Activated CD8-positive, alpha-beta memory T cell treated with anti-CD3 and anti-CD28 coated beads for 1 hour (primary cell): ENCODE measurements at places on chromosomes 11 and 22.

GRCh38 chr11:78179459-78180071, 8.9 kb downstream of the KCTD21 start:
- no peak for DNase-seq

- no peak for DNase-seq
These were observed 79.4 kb downstream of the ATM start for GRCh38 chr11:108302121-108302785.

DNA sequence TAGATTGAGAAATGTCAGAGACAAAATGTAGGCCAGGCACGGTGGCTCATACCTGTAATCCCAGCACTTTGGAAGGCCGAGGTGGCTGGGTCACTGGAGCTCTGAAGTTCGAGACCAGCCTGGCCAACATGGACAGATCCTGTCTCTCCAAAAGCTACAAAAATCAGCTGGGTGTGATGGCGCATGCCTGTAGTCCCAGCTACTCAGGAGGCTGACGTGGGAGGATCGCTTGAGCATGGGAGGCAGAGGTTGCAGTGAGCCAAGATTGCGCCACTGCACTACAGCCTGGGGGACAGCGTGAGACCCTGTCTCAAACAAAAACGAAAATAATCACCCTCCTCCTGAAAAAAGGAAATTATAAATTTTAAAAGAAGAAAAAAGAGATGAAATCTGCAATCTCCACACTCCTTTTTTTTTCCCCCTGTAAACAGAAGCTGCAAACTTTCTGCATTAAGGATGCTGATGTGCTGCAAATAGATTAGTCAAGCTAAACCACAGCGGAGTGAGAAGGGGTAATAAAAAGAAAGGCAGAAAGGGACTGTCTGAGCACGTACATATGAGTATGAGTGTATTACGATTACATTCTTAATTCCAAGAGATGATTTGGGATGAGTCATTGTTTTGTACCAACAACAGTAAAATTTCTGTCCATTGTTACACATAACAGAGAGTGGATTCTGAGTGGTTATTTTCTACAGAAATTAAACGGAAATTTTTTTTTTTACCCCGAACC, 87.3 kb downstream of the SIK3 start:
- DNase-seq, result no peak

GRCh38 chr22:36771356-36772063, 4.4 kb downstream of the IFT27 start:
- DNase-seq, result no peak

DNA sequence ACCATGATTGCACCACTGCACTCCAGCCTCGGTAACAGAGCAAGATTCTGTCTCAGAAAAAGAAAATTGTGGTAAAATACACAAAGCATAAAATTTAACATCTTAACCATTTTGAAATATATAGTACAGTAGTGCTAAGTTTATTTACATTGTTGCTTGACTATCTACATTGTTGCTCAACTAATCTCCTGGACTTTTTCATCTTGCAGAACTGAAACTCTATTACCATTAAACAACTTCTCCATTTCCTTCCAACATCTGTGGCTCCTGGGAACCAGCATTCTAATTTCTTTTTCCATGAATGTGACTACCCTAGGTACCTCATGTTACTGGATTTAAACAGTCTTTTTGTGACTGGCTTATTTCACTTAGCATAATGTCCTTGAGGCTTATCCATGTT, 13.5 kb upstream of the VWA5A start:
- no peak for DNase-seq

GRCh38 chr22:50248196-50249081, 2.6 kb downstream of the HDAC10 start:
- DNase-seq, result no peak

- DNase-seq, result no peak
These were observed 393.5 kb upstream of the CADM1 start for GRCh38 chr11:115897707-115898106.

DNA sequence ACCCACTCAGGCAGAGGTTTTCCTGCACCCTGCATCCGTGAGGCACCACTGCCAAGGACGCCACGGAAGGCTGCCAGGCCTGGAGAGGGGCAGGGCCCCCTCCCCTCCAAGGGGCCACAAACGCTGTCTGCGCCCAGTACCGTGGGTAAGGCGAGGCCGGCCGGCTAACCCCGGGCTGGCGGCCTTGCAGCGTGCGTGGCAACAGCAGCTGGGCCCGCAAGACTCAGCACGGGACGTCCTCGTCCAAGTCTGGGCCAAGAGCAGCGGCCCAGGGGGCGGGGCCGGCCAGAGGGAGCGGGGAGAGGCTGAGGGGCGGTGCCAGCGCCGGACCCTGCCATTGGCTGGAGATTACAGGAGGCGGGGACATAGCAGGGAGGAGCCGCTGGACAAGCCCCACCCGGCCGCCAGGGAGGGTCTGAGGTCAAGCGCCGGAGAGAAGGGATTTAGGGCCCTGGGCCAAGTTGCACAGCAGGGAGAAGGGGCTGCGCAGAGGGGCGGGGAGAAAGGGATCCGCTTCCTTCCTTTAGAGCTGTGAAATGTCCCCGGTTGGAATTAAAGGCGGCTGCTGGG, 16.0 kb downstream of the SLC43A1 start:
- DNase-seq, result no peak

- no peak for DNase-seq
These were observed 82.7 kb downstream of the RASSF10 start for GRCh38 chr11:13091804-13092203.

DNA sequence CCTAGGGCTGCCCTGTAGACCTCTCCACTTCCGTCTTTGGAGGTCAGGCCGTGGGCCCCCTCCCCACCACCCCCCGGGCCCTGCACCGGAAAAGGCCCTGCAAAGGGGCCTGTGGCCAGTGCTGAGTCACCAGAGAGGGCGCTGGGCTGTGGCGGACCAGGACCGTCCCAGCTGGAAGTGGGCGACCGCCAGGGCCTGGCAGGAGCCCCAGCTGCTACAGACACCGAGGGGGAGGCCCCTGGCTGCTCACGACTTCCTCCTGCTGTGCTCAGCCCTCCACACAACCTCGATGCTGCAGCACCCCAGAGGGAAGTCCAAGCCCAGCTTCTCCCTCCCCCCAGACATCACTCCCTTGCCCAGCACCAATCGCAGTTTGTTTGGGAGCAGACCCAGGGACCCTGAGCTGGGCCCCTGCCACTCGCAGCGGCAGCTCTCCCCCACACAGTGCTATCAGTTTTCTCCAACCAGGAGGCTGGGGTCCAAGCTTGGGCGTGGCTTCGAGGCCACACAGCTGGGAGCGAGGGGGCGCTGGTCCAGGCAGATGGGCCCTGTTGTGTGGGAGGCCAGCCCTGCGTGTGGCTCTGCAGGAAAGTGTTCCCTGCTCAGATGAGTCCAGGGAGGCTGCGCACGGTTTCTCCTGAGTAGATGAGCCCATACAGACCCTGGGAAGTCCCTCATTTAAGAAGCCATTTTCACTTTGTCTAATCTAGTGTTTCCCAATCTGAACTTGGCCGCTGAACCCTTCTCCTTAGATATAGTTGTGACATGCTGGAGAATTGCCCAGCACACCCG, 5.6 kb upstream of the SH3BP1 start:
- DNase-seq, result no peak

- no peak for DNase-seq
These were observed 54.0 kb downstream of the C11orf58 start for GRCh38 chr11:16792426-16792825.

DNA sequence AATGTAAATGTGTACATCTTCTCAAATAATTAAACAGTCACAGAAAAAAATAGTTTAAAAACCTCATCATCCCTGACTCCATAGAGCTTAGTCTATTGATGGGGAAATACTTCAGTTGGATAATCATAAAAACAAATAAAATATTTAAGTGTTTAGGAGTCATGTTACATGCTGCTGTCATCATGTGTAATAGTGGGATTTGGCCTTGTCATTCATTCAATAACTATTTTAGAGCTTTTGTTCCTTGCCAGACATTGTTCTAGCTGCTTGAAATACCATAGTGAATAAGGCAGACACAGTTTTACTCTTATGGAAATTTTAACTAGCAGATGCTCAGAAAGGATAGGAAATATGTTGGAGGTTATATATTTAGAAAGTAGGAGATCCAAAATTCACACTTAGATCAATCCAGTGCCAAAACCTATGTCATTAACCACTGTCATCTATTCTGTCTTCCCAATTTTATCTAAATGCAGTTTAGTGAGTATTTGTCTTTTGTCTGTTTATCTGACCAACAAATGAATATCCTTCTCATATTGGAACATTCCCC, 324.7 kb downstream of the CASP12 start:
- no peak for DNase-seq

DNA sequence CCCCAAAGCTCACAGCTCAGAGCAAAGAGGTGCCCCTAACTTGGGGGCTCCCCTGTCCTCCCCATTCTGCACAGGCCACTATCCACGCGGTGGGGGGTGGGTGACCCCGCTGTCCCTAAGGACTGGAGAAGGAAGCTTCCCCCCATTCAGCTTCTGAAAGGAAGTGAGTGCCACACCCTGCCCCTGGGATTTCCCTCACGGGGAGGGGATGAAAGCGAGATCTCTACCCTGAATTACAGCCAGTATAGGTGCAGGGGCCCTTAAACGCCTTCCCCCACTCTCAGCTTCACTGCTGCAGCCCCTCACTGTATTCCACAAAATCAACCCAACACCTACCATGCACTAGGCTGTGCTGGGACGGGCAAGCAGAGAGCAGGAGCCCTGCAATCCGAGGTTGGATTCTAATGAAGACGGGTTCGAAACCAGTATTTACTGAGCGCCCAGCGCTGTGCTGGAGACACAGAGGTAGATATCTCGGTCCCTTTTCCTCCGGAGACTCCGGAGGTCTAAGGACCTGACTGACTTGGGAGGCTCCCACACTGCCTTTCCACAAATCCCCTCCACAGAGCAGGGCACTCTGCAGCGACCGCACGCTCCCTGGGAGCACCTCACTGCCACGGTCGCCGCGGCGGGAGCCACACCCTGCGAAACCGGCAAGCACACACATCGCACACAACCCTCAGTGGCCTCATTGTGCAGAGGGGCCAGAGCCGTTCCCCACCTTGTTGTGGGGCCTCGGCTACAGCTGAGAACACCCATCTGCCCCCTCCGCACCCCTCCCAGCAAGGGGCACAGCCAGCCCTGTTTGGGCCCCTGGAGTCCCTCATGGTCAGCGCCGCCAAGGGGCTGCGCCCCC, 1.8 kb downstream of the AHNAK start:
- DNase-seq, result no peak

GRCh38 chr11:17850336-17850735, 115.8 kb downstream of the KCNC1 start:
- no peak for DNase-seq

GRCh38 chr11:2770096-2770751, 70.4 kb upstream of the KCNQ1OT1 start:
- DNase-seq, result no peak

DNA sequence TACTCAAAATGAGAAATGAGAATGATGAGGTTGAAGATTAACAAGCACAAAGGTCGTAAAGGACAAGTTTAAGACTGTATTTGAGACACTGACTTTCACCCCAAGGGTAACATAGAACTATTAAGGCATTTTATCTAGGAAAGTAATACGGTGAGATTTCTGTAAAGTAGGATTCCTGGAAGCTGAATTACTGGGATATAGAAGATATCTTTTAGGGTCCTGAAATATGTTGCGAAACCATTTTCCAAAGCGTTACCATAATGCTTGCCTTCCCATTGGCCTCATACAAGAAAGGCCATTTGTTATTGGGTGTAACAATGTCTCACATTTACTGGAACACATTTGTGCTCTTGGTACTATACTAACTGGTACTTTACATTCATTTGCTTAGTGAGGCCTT, 1185.9 kb upstream of the TENM4 start:
- DNase-seq, result no peak

- DNase-seq, result no peak
These were observed 23.0 kb downstream of the FZD4 start for GRCh38 chr11:86932259-86932585.
